Left lung (tissue), 14 donors: ENCODE measurements at places on chromosomes 5 and 9. TPM values are rescaled to one million over a fixed set of nuclear protein-coding genes. Genes with fewer than 3 reads are reported as not detected.

GRCh38 chr9:126114850-126115460 is 211.7 kb upstream of the MVB12B start:
- no peaks in the 10 kb centered on the region for H3K36me3 ChIP-seq
- no peaks in the 10 kb centered on the region for H3K4me1 ChIP-seq
- no peaks in the 10 kb centered on the region for H3K27me3 ChIP-seq
- H3K4me3 ChIP-seq, result no peak overlapping the region
- H3K27ac ChIP-seq, result no peak overlapping the region

DNA sequence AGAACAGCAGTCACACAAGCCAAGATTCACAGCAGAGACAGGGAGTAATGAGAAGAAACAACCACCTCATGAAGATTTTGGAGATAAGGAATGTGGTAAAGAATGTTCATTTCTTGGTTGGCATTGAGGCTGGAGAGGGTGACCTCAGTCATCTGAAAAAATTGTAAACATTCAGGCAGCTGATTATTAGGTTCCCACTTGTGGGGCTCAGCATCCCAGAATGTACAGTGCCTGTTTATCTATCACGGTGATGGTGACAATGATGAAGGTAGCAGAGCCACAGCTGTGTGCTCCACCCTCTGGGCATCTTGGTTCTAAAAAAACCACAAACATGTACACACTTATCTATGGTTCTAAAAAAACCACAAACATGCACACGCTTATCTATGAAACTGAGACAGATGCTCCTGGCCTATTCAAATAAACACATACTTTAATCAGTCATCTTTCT is 143.9 kb upstream of the MOCS2 start:
- no peaks in the 10 kb centered on the region for H3K27me3 ChIP-seq
- H3K4me1 ChIP-seq, result no peaks in the 10 kb centered on the region
- H3K4me3 ChIP-seq, result no peak overlapping the region
- no peaks in the 10 kb centered on the region for H3K36me3 ChIP-seq
- no peak overlapping the region for H3K27ac ChIP-seq

DNA sequence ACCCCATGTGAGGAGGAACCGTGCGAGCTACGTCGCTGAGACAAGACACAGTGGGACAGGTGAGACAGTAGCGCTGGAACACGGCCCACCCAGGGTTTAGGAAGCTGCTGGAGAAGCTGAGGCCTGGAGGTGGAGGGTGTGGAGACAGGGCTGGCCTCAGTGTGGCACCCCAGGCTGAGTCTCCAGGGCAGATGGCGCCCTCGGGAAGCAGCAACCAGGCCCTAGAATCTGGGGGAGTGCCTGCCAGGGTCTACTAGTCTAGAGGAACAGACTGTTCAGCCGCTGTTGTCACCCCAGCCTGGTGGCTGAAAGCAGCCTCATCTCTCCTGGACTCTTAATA is 4.6 kb upstream of the TERT start:
- peaks cover 17% of the 10 kb centered on the region for H3K27me3 ChIP-seq
- no peak overlapping the region for H3K4me3 ChIP-seq
- no peak for DNase-seq
- H3K36me3 ChIP-seq, result no peaks in the 10 kb centered on the region
- no peak overlapping the region for H3K27ac ChIP-seq

DNA sequence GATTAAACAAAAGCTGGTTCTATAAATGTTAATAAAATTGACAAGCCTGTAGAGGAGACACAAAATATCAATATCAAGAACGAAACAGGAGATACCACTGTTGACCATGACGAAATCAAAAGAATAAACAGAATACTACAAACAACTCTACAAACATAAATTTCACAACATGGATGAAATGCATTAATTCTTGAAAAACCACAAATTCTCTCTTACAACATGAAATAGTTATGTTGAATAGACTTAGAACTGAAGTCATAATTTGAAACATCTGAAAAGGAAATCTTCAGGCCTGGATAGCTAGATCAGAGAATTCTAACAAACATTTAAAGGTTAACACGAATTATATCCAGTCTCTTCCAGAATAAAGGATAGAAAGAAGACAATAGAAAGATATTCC is 6.9 kb upstream of the SPATA31C1 start:
- H3K4me1 ChIP-seq, result no peaks in the 10 kb centered on the region
- no peaks in the 10 kb centered on the region for H3K27me3 ChIP-seq
- H3K36me3 ChIP-seq, result no peaks in the 10 kb centered on the region
- no peak overlapping the region for H3K27ac ChIP-seq

DNA sequence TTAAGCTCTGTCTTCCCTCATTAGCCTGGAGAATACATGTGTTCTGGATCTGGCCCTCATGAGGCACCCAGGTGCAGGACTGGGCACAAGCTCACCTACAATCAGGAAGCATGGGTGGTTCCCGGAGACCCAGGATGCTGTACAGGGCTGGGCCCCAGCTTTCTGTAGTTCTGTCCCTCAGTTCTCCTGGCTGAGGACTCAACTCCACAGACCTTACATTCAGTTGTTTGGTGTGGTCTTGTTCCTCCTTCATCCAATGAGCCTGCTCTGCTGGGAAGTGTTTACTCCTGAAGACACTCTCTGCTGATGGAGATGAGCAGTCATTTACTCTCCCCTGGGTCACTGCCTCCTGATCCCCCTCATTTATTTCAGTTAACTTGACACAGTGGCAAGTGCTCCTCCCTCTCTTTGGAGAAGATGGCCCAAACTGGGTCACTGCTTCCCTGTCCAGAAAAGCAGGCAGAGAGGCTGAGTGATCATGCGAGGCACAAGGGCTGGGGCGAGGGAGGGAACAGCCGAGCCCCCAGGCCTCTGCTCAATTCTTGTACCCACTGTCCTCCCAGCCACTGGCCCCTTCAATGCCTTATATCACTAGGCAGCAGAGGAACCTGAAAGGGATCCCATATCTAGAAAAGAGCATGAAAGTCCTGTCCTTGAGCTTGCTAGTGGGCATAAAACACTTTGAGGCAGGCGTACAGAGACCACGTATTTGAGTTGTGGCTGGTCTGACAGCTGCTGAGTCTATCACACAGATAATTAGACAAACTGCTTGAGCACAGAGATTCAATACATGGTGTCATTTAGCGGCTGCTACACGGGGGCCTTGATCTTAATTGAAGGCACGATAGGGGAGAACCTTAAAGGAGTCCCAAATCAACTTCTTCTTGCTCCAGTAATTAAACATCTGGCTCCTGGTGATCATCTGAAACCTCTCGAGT is 221.7 kb downstream of the FSTL4 start:
- H3K27ac ChIP-seq, result no peak overlapping the region
- H3K36me3 ChIP-seq, result no peaks in the 10 kb centered on the region
- no peak overlapping the region for H3K4me3 ChIP-seq
- H3K27me3 ChIP-seq, result no peaks in the 10 kb centered on the region

GRCh38 chr5:29005386-29005785 is 1967.0 kb upstream of the CDH9 start:
- H3K4me1 ChIP-seq, result no peaks in the 10 kb centered on the region
- DNase-seq, result no peak
- H3K27me3 ChIP-seq, result no peaks in the 10 kb centered on the region
- no peaks in the 10 kb centered on the region for H3K36me3 ChIP-seq
- no peak overlapping the region for H3K4me3 ChIP-seq

DNA sequence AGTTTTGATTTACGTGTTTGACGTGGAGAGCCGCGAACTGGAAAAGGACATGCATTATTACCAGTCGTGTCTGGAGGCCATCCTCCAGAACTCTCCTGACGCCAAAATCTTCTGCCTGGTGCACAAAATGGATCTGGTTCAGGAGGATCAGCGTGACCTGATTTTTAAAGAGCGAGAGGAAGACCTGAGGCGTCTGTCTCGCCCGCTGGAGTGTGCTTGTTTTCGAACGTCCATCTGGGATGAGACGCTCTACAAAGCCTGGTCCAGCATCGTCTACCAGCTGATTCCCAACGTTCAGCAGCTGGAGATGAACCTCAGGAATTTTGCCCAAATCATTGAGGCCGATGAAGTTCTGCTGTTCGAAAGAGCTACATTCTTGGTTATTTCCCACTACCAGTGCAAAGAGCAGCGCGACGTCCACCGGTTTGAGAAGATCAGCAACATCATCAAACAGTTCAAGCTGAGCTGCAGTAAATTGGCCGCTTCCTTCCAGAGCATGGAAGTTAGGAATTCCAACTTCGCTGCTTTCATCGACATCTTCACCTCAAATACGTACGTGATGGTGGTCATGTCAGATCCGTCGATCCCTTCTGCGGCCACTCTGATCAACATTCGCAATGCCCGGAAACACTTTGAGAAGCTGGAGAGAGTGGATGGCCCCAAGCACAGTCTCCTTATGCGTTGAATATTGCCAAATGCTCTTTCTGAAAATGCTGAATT is 850 bp downstream of the RRAGA start:
- H3K4me1 ChIP-seq, result peaks cover 15% of the 10 kb centered on the region
- no peaks in the 10 kb centered on the region for H3K27me3 ChIP-seq
- DNase-seq, result no peak
- peak overlapping the region; percentile 96 for H3K27ac ChIP-seq

DNA sequence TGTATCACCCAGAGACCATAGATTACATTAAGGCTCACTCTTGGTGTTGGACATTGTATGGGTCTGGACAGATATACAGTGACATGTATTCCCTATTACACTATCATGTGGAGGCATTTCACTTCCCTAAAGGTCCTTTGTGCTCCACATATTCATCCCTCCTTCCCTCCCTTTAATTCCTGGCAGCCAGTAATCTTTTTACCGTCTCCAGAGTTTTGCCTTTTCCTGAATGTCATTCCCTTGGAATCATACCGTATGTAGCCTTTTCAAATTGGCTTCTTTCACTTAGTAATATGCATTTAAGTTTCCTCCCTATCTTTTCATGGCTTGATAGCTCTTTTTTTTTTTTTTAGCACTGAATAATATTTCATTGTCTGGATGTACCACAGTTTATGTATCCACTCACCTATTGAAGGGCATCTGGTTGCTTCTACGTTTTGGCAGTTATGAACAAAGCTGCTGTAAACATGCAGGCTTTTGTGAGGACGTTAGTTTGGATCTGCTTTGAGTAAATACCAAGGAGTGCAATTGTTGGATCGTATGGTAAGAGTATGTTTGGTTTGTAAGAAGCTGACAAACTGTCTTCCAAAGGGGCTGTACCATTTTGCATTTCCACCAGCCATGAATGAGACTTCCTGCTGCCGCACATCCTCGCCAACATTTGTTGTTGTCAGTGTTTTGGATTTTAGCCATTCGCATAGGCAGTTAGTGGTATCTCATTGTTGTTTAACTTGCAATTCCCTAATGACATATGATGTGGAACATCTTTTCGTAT is 122.1 kb upstream of the SMIM23 start:
- H3K4me3 ChIP-seq, result no peak overlapping the region
- H3K36me3 ChIP-seq, result no peaks in the 10 kb centered on the region
- H3K4me1 ChIP-seq, result no peaks in the 10 kb centered on the region
- no peak for DNase-seq

The HTR1A gene
- not detected for total RNA-seq

The ARL14EPL gene
- not detected for total RNA-seq

The DOK3 gene
- total RNA-seq, result 18.2 TPM

The ADAMTS16 gene
- total RNA-seq, result 28.7 TPM
